ENCODE measurements at places on chromosomes 5 and 9.

- DNase-seq = no peak
Observed at GRCh38 chr9:90737742-90738141, 63.9 kb upstream of the SYK start.

- no peak for DNase-seq
Observed at GRCh38 chr9:8732367-8733075, 932.9 kb upstream of the DMAC1 start.

DNA sequence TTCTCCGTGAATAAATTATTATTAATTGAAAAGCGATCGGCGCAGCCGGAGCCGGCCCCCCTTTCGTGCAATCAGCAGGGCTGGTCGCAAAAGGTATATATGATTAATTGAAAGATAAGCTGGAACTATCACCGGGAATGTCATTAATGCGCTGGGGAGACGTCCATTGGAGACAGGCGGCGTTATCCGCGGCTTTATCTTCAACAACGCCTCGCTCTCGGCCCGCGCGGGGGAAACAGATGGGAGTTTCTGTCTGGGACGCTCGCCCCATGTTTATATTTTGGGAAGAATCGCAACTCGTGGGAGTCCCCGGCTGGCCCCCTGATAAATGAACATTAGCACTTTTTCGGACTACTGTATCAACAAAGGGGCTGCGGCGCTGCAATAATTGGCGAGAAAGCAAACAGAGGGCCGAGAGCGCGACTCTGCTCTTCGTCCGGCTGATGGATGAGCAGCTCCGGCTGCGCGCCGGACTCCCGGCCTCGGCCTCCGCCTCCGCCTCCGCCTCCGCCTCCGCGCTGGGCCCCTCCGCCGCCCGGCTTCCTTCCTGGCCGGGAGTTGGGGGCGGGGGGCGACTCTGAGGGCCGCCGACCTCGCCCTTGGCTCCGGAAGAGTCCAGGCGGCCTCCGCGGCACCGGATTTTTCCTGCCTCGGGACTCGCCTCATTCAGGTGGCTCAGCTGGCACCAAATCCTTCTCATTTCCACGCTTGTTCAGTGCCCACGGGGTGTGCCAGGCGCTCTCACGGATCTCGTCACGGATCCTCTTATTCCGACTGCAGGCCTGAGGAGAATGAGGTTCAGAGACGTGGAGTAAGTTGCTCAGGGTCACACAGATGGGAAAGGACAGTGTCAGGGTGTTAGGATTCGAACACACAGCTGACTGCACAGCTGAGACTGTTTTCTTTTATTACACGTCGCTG, 3.6 kb upstream of the NKX2-5 start:
- DNase-seq = no peak

DNA sequence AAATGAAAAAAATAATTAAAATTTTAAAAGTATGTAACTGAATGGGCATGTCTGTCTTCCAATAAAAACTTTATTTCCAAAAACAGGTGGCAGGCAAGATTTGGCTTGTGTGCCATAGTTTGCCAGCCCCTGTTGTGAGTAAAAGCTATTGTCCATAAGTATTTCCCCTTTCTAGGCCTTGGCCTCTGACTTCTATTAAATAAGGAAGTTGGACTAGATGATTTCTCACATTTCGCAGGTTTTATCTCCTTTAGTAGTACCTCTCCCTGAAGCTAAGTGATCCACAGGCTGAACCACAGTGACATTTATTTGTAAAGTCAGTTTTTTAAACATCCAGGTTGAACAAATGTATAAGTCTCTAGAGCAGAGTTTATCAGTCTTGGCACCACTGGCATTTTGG, 41.3 kb downstream of the RECK start:
- DNase-seq = no peak

DNA sequence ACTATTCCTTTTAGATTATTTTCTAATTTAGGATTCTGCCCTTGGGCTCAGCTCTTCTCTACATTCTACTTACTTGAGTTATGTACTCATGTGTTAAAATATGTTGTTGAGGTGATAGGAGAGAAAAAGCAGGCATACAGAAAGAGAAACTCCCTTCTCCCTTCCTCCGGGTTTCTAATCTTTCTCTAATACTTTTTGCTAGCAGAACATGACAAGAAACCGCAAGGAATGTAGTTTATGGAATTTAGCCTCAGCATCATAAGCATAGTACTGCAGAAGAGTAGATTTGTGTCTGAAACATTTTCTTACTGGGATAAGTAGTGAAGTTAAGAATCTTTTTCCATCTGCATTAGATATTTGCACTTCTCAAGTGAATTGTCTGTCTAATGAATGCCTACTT, 139.5 kb upstream of the CYLC2 start:
- DNase-seq = no peak

DNA sequence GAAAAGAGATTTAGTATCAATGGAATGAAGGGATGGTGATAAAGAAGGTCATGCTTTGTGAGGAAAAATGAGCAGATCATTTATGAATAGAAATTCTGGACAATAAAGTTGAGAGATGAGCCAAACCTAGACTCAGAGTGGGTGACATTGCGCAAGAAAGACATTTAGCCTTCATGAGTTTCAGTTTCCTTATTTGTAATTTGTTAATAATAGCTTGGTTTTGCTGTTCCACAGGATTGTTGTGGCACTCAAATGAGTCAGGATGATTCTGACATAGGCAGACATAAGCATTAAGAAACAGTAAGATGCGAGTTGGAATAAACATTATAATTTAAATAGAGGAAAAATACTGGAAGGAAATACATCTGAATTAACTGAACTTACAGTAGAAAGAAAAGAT, 34.8 kb downstream of the ITGA2 start:
- no peak for DNase-seq

DNA sequence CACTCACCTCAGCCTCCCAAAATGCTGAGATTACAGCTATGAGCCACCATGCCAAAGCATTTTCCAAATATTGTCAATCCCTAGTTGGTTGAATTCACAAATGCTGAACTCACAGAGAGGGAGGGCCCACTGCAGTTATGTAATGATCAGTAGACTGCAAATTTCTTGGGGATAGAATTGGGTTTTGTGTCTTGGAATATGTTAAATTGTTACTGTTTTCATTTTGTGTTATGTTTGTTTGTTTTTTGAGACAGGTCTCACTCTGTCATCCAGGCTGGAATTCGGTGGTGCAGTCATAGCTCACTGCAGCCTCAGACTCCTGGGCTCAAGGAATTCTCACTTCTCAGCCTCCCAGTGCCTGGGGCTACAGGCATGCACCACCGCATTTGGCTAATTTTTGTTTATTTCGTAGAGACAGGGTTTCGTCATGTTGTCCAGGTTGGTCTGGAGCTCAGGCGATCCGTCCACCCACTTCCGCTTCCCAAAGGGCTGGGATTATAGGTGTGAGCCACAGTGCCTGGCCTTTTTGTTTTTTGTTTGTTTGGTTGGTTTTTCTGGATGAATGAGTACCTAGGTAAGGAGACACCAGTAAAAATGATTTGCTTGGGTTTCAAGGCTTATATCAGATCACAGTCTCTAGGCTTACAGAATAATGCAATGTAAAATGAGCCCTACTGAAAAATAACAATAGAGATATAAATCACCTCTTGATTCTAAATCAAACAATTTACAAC, 31.5 kb upstream of the LMNB1 start:
- DNase-seq = no peak

DNA sequence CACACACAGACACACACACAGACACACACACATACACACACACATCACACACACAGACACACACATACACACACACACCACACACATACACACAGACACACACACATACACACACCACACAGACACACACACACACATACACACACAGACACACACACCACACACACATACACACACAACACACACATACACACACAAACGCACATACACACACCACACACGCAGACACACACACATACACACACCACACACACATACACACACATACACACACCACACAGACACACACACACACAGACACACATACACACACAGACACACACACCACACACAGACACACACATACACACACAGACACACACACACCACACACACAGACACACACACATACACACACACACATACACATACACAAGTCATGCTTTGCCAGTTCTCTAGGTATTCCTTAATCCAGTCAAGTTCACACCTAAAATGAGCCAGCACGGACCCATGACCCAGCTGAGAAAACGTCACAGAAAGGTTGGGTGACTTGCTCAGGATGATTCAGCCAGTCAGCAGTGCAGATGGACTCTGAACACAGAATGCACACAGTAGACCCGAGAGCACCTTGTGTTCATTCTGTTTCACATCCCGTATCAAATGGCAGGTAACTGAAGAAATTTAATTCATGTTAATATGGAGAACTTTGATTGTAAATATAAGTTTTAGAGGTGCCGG, 746.4 kb downstream of the MTRR start:
- DNase-seq = no peak

Data from stimulated activated CD4-positive, alpha-beta T cell treated with anti-CD3 and anti-CD28 coated beads, TNF-alpha, amount 100 ng/mL, for 4 hours (primary cell).